ENCODE measurements at places on chromosomes 5 and 9. TPM values are rescaled to one million over a fixed set of nuclear protein-coding genes. Genes with fewer than 3 reads are reported as not detected.

The OSMR gene
- total RNA-seq, result 51.6 TPM

The CDH9 gene
- total RNA-seq, result not detected

The OGN gene
- not detected for total RNA-seq

The IFNA21 gene
- not detected for total RNA-seq

The BNC2 gene
- total RNA-seq, result 7.2 TPM

The BTNL3 gene
- total RNA-seq, result not detected

The TMEM252 gene
- total RNA-seq, result not detected

The WDR38 gene
- not detected for total RNA-seq

The CSF1R gene
- total RNA-seq, result 0.28 TPM

The FBP1 gene
- total RNA-seq, result not detected

The COL23A1 gene
- total RNA-seq, result not detected

The PDZD2 gene
- total RNA-seq, result 0.23 TPM

The SPINK7 gene
- total RNA-seq, result not detected

The GFI1B gene
- total RNA-seq, result not detected

The PCDHGA10 gene
- total RNA-seq, result not detected

The C7 gene
- total RNA-seq, result not detected

The CEL gene
- total RNA-seq, result 0.58 TPM

The SCGB3A2 gene
- not detected for total RNA-seq

The SCAI gene
- total RNA-seq, result 2.1 TPM

The IRGM gene
- total RNA-seq, result not detected

Measured in A549 treated with GW870086 at 1 μM for 4 hours (cell line).